ENCODE measurements at places on chromosomes 3 and 15.

DNA sequence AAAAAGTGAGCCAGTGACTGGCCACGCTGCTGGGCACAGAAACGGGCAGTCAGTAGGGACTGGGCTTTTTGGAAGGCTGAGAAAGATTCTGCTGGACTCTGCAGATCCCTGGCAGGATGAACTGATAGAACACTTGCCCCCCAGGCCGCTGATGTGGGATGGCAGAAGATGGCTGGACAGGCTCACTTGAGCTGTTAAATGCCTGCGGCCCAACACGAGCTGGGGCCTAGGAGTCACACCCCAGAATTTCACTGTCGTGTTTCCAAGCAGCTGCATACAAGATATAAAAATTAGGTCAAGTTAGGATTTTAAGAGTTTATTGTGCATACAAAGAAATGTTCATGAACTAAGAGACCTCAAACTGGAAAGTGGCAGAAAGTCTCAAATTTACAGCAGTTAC lies 26.9 kb downstream of the GLDN start:
- DNase-seq: no peak

DNA sequence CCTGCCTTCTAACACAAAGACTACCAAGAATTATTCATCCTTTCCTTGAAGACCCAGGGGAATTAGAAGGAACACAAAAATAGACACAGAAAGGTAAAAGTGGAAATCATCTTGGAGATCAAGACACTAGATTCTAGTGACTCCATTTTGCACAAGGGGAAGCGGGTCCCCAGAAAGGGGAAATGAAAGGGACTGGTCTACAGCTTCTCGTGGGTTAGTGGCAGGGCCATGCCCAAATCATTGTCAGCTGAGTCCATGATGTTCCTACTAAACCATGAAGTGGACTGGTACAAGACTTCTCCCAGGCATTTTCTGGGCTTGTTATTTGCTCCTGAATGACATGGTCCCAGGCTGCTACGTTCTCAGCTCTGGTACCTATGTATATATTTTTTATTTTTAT lies 230.7 kb upstream of the TPRG1 start:
- DNase-seq: no peak

- DNase-seq: no peak
Measured at GRCh38 chr3:129383292-129383860, 45.1 kb downstream of the EFCAB12 start.

- peak; percentile 64 for DNase-seq
Measured at GRCh38 chr15:85354461-85354860, 25.9 kb upstream of the AKAP13 start.

- DNase-seq: no peak
Measured at GRCh38 chr3:184255291-184256039, 5.9 kb downstream of the CAMK2N2 start.

GRCh38 chr3:41001556-41001955 lies 197.7 kb upstream of the CTNNB1 start:
- no peak for DNase-seq

DNA sequence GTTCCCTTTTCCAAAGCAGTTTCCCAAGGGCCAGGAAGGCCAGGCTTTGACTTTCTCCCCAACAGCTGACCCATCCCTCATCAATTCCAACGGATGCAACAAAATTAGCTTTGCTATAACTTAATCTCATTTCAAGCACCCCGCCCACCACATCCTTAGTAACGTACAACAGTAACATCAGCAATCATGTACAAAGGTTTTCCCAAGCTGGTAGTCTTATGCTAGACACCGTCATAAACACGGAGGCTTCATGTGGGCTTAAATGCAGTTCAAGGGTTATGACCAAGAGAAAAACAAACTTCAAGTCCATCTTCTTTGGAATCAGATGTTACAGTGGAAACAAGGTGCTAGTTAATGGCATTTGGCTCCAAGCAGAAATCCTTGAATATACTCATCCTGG lies 66.6 kb downstream of the EOMES start:
- DNase-seq: no peak

DNA sequence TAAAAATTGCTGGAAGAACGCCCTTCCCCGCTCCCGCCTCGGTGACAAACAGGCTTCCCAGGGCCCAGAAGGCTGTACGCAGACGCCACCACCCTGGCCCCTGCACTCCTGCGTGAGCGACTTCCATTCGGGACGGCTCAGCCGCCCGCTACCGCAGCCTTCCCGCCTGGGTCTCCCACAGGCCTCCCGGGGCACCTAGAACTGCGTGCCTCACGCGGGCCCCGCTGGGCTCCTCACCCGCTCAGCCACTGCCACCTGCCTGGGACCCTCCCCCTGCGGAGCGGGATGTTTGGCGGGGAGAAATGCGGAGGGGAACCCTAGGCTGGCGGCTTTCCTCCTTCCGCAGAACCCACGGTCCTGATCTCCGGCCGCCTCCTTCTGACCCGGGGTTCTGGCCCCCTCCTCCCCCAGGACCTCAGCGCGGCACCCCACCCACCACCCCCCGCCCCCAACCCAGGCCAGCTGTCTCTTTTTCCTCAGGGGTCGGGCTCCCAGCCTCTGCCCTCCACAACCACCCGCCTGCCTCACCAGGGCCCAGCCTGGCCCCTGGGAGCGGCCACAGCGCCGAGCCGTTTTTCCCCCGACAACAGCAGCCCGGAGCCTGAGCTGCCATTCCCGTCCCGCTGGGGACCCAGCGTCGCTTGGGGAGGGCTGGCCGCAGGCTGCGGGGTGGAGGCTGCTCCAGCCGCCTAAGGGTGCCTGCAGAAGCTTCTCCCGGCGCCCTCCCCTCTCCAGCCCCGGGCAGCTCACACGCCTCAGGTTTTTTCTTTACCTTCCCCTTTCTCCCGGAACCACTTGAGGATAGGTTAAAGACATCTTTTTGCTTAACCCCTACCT lies 27.6 kb upstream of the RAB7A start:
- peak; percentile 12 for DNase-seq

- no peak for DNase-seq
Measured at GRCh38 chr3:14866627-14867026, 47.9 kb downstream of the FGD5 start.

GRCh38 chr15:94584833-94585244 lies 353.5 kb downstream of the MCTP2 start:
- DNase-seq: no peak

GRCh38 chr3:12798559-12799179 lies 2.2 kb downstream of the CAND2 start:
- no peak for DNase-seq

DNA sequence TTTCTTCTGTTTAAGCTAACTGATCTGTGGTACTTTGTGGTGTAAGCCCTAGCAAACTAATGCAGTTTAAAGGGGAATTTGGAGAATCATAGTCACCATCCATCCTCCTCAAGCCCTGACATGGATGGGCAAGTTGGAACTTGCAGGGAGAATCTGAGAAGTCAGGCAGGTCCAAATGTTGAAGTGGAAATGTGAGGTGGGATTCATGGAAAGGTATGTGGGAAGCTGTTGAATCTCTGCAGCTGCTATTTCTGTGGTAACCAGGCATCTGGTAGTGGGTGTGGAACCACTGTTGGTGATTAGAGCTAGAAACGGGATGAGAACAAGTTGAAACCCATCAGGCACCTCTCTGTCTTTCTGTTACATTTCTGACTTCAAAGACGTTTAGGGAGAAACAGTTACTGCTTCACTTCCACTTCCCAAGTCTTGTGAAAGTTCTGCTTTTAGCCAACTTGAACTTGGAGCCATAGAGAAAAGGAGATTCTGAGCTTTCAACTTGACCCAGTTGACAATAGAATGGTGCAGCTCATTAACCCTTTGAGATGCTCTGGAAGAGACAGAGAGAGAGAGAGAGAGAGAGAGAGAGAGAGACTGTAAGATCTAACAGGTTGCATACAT lies 38.1 kb upstream of the NMNAT3 start:
- no peak for DNase-seq

GRCh38 chr15:88900309-88900981 lies 5.1 kb upstream of the HAPLN3 start:
- DNase-seq: peak; percentile 72

- peak; percentile 87 for DNase-seq
Measured at GRCh38 chr3:57803647-57804081, 47.6 kb downstream of the SLMAP start.

- DNase-seq: no peak
Measured at GRCh38 chr15:35173444-35174118, 88.5 kb upstream of the NANOGP8 start.

DNA sequence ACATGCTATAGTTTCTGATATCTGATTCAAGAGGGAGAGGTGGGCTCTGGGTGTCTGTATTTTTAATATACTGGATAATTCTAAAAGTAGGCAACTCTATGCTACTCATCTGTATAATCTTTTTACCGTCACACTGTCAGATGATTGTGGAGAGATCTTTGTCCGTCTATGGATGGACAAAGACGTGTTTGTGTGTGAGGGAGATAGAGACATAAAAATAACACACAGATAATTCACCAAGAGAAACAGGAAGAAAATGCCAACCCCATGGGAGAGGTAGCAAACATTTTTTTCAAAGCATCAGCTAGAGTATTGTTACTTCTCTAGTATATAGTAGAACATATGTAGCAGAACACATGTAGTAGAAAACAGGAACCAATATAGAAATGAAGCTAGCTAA lies 346.1 kb downstream of the AGBL1 start:
- no peak for DNase-seq

- DNase-seq: no peak
Measured at GRCh38 chr3:169857811-169858210, 11.9 kb downstream of the LRRC31 start.

DNA sequence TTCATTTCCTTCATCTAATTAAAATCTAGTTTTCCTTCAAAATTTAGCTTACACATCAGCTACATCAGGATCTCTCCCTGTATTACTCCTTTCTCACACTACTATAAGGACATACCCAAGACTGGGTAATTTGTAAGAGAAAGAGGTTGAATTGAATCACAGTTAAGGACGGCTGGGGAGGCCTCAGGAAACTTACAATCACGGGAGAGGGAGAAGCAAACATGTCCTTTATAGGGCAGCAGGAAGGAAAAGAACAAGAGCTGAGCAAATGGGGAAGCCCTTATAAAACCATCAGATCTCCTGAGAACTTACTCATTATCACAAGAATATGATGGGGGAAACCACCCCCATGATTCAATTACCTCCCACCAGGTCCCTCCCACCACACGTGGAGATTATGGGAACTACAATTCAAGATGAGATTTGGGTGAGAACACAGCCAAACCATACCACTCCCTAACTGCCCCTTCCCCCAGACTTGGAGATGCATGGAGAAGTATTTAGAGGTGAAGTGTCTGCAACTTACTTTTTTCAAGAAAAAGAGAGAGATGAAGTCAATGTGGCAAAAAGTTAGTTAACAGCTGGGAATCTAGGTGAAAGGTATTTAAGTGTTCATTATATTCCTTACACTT lies 21.3 kb downstream of the PRTG start:
- no peak for DNase-seq

DNA sequence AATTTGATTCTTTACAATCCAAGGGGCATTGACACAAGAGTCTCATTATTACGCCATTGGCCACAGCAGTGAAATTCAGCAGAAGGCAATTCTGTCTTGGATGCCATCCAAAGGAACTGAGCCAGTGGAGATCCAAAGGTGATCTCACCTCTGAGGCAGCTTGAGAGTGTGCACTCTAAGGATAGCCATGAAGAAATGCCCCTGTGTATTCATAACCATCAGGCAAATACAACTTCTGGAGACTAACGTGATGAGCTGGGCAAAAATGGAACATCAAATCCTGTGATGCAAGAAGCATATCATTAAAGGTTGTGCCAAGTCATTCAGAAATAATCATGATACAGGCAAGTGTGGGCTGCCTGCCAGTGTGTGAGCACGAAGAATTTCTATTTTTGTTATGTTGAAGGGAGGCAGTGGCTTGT lies 41.4 kb downstream of the ROBO2 start:
- DNase-seq: peak; percentile 63

DNA sequence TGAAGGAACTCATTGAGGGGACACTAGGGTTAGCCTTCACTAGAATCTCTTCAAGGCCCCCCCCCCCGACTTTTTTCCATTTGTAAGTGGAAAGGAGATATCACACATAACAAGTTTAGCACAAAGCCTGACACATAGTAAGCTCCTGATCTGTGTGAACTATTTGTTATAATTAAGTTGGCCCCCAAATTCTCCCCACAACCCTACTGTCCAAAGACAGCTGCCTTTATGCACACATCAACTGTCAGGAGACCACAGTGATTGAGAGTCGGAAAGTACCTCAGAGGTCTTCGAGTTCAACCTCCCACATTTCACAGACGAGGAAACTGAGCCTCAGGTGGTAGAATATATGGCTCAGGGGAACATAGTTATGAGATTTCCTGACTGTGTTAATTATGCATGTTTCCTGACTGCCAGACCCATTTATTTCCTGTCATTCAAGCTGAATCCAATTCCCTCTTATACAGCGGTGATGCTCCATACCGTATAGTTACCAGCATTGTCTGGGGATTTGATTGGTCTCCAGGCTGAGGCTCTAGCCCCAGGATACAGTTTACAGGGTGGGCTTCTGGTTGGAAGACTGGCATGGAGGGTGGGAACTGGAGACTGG lies 227.4 kb upstream of the CMC1 start:
- DNase-seq: no peak

DNA sequence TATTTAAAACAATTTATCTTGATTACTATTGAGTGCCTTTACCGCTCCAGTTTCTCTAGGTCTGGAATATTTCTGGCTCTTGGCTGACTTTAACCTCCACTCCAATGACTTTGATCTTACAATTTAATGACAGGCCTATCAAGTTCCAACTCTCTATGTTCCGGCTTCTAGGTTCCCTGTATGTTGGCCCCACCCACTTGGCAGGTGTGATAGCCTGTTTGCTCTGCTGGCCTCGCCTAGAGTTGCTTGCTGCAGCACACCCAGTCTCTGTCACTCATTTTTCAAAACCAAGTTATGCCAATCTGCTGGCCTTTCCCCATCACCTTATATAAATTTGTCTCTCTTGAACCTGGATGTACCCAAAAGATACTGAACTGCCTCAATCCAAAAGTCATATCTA lies 428.0 kb downstream of the ROBO1 start:
- DNase-seq: no peak

DNA sequence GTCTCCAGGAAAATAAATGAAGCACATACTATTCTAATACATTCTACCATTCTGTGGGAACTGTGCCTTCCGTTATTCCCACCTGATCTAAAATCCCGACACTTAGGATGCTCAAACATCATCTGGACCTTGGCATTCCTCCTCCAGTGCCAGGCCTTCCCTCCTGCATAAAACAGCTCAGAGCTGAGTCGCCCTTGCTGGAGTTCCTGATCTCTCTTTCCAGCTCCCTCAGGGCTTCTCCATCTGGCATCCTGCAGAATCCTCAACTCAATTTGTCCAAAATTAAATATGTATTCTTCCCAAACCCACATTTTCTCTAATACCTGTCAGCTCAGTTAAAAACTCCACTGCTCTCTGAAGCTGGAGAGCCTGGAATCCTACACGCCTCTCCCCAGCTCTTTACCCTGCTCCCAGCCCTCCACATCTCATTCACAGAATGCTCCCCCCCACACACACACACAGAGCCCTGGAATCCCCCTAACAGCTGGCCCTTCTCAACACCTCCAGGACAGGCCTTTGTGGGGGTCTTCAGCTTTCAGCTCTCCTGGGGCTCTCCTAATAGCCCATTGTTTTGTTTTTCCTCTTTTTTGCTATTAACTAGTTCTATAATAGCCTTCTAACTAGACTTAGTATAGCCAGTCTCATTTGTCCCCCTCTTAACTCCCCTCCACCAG lies 78.5 kb downstream of the HMG20A start:
- DNase-seq: no peak

Data from retinal pigment epithelial cell (primary cell).